ENCODE measurements at places on chromosomes 4 and X.
A peak's percentile ranks its signal among the peaks of the same experiment; 100 is the strongest.

- no peak for DNase-seq
Observed at GRCh38 chrX:148568763-148569162, 68.3 kb downstream of the AFF2 start.

- no peak for DNase-seq
Observed at GRCh38 chr4:73683033-73683432, 57.3 kb upstream of the CXCL8 start.

- DNase-seq: no peak
Observed at GRCh38 chr4:153538487-153539357, 72.6 kb downstream of the TMEM131L start.

DNA sequence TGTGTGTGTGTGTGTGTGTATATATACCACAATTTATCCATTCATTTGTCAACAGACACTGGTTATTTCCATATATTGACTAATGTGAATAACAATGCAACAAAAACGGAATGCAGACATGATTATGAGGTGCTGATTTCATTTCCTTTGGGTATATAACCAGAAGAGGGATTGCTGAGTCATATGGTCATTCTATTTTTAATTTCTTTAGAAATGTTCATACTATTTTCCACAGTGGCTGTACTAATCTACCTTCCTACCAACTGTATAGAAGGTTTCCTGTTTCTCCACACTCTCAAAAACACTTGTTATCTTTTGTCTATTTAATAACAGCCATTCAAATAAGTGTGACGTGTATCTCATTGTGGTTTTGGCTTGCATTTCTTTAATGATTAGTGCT lies 269.9 kb downstream of the OPHN1 start:
- DNase-seq: no peak

GRCh38 chrX:100407147-100407783 lies 2.8 kb downstream of the PCDH19 start:
- no peak for DNase-seq

- no peak for DNase-seq
Observed at GRCh38 chr4:17497890-17498523, 13.9 kb downstream of the QDPR start.

DNA sequence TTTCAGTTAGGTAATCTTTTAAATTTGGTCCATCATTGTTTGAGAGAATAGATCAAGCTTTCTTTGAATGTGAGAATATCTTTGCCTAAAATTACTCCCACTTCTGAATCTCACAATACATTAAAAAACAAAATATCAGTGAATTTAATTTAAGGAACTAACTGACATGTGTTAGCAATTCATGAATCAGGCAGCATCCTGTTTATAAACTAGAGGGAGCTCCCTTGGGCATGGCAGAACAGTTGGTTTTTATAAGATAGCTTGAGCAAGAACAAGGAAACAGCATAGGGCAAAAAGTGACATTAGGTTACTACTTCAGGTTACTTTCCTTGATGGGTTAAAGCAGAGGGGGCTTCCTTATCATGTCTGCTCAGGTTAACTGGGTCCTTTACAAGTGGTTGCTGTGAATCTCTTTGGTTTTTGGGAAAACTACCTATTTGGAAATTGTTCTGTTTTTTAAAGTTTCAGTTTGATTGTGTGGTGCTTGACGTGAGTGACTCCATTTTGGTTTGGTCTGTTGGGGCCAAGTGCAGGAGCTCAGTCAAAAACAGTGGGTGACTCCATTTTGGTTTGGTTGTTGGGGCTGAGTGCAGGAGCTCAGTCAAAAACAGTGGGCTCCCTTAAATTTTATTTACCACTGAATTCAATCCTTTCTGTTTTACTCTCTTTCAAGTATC lies 68.0 kb downstream of the PPEF2 start:
- no peak for DNase-seq

- DNase-seq: no peak
Observed at GRCh38 chr4:138677748-138678147, 337.8 kb upstream of the NOCT start.

DNA sequence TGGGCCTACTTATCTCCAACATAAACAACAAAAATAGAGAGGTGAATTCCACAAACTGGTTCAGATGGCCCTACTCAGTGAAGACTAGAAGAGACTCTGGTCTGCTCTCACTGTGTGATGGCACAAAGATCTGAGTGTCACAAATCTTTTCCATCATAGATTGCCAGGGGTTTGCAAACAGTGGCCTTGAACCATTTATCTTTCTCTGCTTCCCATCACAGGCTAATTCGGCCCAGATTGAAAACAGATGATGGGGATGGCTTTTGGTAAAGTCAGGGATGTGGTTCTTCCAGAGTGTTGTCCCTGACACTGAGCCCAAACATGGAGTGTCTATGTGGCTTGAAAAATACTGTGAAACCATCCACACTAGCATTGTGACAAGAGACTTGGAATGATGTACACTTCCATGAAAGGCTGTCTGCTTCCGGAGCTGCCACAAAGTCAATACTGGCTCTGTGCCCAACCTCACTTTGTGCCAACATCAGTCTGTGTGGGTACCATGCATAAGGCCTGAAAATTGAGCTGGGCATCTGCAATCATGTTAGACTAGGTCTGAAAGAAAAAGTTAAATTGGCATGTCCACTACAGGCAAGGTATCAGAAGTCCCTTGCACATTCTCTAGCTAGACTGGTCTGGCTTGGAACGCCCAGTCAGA lies 25.2 kb upstream of the PLAC1 start:
- no peak for DNase-seq

DNA sequence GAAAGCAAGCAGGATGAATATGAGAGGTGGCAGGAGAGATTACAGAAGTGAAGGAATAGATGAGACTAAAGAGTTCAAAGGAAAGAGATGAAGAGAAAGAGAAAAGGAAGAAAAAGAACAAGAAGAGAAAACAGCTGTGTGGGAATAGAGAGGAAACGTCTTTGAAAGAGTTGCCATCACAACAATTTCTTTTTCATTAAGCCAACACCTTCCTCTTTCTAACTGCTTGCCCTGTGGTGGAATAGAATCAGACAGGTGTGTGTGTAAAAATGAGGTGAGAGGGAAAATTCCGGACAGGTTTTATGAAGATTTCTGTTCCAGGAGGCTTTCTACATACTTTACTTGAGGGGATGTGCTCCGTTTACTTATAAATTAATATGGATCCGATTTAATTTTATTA lies 28.8 kb downstream of the DTHD1 start:
- no peak for DNase-seq

- DNase-seq: no peak
Observed at GRCh38 chrX:151536571-151536970, 26.9 kb upstream of the PASD1 start.

DNA sequence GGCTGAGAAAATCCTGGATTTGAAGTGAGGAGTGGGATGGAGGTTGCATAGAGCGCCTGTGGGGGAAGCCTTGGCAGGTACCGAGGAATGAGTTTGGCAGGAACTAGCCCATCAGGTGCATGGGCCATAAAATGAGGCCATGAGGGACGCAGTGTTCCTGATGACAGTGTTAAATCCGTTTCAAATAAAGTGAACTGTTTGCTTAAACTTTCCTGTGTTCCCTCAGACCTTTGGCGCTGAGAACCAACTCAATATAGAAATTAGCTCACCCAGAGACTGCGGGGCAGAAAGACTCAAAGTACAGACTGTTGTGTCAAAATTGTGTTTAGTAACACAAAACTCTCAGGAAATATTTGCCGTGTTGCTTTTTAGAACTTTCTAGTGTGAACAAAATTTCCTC lies 250.0 kb upstream of the NR3C2 start:
- no peak for DNase-seq

GRCh38 chr4:26715636-26716242 lies 131.9 kb downstream of the TBC1D19 start:
- DNase-seq: no peak

GRCh38 chrX:82756272-82756671 lies 751.8 kb upstream of the POU3F4 start:
- DNase-seq: no peak

GRCh38 chr4:106898621-106899230 lies 137.4 kb downstream of the DKK2 start:
- DNase-seq: no peak

DNA sequence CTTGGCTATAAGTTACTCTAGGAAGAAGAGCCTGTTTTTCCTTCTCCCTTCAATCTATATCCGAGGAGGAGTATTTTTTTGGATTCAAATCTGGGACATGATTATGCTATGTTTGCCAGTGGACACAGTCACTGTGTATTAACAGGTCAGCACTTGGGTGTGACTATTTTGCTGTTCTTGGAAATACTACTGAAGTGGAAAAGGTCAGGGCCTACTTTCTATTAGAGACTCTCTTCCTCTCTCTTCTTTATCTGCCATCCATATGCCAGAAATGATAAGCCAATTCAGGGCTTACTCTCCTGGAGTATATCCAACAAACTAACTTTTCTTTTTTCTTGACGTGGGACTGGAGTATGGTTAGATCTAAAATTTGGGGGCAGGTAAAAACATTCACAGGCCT lies 40.5 kb downstream of the MID1IP1 start:
- no peak for DNase-seq

- DNase-seq: no peak
Observed at GRCh38 chr4:20662851-20663250, 37.4 kb upstream of the PACRGL start.

GRCh38 chrX:71198066-71198465 lies 25.0 kb upstream of the GJB1 start:
- peak; percentile 13 for DNase-seq

DNA sequence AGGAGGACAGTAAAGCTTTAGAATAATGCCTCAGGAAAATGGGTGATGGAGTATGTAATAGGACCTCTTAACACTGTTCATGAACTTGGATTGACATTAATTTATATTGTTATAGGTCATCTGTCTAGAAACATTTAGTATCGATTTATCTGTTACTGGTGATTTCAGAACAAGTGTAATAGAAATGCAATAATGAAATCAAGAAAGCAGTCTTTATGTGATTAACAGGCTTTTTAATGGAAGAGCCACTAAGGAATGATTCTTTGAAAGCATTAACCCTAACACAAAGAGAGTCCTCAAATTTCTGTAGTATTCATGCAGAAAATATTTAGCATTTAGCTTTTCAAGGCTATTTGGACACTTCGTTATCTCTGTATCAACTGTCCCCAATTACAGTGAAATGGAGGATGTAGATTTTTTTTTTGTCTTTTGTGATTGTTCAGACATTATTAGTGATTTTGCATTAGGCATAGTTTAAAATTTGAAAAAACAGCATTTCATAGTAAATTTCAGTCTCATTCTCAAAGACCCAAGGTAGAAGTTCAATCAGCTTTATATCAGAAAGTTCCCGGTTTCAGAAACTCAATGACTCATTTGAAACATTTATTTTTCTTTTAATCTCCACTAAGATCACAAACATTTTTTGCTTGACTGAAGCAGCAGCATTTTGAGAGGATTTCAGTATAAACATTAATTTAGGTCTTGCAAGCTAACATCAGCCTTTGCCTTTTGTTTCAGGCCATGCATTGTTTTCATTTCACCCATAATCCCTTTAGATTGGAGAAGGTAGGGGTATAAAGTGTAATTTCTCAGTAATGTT lies 56.3 kb downstream of the AGTR2 start:
- DNase-seq: no peak

DNA sequence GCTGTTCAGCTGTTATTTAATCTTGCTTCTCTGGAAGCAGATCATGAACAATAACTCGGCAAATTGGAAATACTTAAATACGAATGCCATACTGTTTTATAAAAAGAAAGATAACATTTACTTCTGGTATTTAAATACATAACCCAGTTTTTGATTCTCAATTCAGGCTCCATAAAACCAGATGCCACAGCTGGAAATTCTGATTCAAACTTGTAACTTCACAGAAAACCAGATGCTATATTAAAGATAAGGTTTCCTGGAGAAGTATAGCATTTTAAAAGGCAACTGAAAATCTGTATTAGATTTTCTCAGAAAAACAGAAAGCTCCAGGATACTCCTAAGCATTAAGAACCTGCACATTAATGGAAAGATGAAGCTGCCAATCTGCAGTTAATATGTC lies 40.2 kb downstream of the STX18 start:
- no peak for DNase-seq

- DNase-seq: no peak
Observed at GRCh38 chr4:186192066-186192612, 772 bp downstream of the CYP4V2 start.

GRCh38 chr4:37803348-37803973 lies 23.0 kb upstream of the PGM2 start:
- no peak for DNase-seq

DNA sequence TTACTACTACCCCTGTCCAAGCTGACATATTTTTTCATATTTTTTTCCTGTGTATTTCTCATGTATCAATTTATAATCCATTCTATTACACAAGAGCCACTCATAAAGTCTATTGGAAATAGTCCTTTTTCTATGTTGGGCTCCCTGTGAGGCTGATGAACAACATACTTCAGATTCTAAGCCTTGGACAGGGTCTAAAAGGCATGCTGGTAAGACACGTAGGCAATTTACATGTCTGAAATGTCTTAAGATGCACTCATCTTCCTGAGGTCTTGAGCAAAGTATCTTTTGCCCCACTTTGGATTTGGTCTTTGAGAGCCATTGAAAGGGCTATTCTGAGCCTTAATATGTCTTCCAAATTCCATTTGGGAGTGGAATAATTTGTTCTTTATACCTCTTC lies 31.8 kb downstream of the OCIAD1 start:
- DNase-seq: no peak

- DNase-seq: no peak
Observed at GRCh38 chrX:148593146-148593545, 92.7 kb downstream of the AFF2 start.

DNA sequence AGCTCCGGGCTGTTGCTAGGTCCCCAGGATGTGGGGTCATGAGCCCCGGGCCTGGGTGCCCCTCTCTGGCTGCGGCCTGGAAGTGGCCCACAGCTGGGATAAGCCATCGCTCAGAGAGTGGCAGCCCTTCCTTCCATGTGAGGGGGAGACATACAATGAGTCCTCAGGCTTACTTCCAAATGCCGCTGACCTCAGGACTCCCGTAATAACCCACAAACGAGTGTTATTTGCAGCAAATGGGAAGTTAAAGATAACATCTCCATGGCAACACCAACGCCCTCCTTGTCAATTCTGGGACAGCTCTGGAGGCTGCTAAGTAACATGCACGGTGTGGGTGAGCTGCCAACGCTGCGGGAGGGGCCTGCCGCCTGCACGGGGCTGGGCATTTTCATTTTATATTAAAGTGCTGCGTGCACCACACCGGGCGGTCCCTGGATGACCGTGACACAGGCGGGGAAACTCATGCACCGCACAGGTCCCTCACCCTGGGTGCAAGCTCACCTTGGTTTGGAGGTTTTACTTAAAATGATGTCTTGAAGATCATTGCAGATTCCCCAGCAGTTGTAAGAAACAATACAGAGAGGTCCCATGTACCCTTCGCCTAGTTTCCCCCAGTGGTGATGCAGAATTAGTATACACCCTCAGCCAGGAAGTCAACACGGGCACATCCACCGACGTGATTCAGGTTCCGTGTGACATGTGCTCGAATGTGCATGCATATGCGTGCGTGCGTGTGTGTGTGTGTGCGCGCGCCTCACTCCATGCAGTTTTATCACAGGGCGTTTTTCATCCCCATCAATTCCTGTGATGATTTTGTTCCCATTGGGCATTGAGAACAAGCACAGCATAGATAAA lies 79.4 kb downstream of the ABLIM2 start:
- no peak for DNase-seq

Data from activated B cell treated with CpG ODN at 0.5 μM for 24 hours (primary cell).